ENCODE measurements at places on chromosomes 5 and 9.
A peak's percentile ranks its signal among the peaks of the same experiment; 100 is the strongest.

- DNase-seq, result no peak
These were observed 975.4 kb downstream of the NR2F1-AS1 start for GRCh38 chr5:92605591-92605990.

DNA sequence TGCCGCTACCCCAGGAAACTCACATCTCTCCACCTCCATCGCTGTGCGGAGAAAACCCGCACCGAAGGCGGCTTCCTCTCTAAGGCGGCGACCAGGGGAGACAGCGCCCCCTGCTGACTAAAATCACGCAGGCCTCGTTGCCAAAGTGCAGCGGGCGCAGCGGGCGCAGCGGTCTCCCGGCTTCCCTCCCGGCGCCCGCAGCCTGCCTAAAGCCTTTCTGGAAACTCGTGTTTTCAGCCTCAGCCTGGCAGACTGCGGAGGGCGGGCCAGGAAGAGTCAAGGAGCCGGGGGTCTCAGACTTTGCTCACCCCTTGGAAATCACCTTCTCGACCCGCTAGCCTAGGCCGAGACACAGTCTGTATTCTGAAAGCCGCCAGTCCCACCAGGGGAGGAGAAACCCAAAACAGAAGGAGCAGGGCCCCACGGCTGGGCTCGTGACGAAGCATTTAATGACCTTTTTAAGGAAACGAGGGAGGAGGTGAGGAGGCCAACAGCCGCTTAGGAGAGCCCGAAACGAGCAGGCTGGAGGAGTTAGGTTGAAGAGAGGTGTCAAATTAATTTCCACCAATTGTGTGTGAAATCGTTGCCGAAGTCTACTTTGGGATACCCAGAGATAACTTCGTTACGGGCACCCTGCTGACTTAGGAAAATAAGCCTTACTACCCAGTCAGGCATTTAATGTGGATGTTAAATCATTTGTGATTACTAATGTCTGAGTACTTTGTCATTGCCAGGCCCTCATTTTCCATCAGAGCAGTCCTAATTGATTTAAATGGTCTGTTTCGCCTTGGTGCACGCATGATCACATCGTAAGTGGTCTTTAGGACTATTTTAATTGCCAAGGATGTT lies 7.3 kb upstream of the FOXB2 start:
- peak; percentile 54 for DNase-seq

DNA sequence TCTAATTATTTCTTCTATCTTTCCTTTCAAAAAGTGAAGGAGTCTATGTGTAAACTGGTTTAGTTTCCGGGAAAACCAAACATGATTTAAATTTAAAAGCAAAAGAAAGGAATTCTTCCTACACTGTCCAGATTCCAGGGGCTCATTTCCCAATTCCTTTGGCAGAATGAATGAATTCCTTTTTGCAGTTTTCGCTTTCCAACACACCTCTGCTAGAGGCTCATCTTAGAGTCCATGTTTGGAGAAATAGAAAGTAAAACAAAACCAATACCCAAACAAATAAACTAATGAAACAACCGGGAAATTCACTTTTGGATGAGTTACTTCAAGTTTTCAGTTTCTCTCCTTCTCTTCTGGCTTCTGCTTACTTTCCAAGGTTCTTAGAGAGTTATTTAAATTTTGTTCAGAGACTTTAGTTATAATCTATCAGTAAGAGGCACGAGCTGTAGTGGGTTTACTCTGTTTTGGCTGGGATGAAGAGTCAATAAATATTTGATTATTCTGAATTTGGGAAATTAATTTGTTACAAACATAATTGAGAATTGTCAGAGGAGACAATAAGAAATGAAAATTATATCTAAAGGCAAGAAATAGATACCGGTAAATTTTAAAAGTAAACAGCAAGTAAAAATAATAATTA lies 365.0 kb upstream of the CDH9 start:
- no peak for DNase-seq

DNA sequence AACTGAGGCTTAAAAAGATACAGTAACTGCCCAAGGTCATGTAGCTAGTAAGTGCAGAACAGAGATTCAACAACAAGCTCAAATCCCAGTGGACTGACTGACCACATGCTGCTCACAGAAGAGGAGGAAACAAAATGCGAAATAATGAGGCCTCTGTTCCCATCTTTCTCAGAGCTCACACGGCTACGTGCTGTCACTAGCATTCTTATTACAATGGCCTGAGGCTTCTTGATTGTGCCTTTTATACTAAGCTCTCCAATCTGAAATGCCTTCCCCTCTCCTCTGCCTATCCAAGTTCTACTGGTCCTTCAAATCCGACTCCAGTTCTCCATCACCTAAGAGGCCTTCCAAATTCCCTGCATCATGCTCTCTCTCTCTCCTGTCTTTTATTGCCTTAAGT lies 26.0 kb downstream of the SGTB start:
- no peak for DNase-seq

- no peak for DNase-seq
These were observed 89.8 kb downstream of the CDKN2A start for GRCh38 chr9:21904371-21904770.

- DNase-seq, result no peak
These were observed 10.2 kb upstream of the CDK7 start for GRCh38 chr5:69224520-69224919.

GRCh38 chr9:8338767-8339510 lies 539.4 kb upstream of the DMAC1 start:
- DNase-seq, result no peak

DNA sequence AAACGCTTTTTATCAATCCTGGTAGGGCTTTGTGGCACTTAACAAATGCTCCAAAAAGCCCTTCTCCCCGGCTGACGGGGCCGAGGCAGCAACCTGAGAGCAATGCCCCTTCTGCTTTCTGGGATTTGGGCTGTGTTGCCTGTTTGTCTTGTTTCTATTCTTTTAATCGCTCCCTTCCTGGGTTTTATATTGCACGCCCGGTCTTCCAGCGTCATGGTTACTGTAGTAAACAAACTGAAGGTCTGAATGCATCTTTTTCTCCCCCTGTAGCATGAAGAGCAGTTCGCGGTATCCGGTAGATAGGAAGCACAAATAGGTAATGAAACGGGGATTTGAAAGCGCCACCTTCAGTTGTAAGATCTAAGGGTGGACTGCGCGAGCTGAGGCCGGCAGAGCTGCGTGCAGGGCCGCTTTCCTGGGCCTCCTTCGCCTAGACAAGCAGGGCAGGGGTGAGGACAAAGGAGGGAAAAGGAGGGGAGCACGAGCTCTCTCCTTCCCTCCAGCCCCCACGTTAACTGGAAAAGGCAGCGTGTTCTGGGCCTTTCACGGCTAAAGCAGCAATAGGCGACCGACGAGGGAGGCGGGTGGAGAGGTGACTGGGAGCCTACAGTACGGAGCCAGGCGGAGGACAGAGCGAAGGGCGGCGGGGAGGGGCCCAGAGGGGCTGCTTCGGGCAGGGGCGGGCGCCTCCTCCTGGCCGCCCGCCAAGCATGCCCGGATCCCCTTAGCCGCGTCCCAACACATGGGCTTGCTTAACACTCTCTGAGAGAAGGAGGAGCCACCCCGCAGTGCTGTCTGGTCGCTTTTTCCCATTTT lies 49.3 kb upstream of the ZNF366 start:
- DNase-seq, result peak; percentile 42

DNA sequence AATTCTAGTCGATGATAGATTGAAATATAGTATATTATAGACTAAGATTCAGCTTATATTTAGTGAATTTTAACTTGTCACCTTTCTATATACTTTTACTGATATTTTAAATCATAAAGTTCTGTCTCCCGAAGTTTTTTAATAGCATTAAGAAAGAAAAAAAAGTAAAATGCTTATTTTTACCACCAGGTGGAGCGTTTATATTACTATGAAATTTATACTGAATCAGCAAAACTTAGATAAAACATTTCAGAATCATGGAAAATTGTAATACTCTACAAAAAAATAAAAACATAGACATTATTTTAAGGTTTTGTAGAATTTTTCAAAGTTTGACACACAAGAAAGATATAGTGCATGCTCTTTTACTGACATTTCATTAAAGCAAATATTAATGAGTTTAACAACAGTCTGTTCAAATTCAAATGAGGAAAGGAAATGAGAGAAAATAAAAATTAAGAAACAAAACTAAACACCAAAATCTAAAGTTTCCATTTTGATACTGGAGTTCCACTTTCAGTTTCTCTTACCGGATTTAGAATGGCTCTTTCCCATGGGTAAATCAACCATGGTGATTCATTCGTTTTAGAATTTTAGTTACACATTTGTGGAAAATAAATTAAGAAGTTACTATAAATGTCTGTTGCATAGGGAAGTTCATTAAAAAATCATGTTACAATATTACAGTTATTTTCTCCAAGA lies 1035.3 kb downstream of the CDH12 start:
- no peak for DNase-seq

DNA sequence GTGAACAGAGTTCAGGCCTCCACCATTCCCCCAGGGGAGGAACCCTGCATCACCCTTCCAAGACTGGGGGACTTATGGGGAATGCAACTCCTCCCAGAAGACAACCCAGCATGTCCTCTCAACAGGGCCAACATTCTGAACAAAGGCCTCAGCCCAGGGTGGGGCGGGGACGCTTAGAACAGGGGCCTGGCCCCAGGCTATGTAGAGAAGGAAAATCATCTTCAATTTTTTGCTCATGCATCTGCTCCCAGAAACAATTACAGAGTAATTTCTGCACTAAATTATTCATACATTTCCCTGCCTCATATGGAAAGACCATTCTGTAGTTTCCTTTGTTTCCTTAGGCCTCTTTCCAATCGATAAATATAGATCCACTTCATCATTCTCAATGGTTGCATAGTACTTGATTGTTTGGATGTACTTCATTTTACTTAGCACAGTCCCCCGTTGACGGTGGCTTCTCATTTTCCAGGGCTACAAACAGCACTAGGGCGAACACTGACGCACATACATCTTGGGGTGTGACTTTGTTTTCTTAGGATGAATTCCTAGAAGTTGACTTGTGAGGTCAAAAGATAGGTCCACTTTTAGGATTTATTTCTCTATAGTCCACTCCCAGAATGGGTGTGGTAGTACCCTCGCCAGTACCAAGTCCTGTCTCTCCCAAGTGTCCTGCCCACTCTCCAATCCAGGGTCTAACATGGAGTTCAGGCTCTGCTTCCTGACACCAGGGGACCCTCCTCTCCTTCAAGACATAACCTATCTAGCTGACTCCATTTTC lies 27.2 kb upstream of the SMU1 start:
- DNase-seq, result no peak

DNA sequence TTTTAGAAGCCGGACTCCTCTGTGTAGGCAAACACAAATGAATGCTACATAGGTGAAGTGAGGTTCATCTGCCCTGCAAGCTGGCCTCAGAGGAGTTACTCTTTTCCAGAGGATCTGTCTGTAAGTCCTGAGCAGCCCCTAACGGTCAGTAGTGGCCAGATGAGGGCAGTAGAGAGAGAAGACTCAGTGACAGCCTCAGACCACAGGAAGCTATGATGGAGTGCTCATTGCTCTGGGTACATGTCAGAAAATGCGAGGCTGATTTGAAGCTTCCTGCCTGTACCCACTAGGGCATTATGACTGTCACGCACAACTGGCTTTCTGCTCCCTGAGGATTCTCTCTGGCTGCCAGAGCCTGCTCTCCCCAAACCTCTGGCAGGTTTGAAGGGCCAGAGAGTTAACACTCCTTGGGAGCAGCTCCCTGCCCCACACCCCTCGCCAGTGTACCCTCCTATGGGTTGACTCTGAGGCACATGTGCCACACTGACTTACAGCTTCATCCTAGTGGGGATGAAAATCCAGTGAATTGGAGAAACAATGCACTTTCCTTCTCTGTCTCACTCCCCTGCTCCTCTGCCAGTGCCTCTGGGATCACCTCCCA lies 141.5 kb downstream of the GABRG2 start:
- DNase-seq, result peak; percentile 42

DNA sequence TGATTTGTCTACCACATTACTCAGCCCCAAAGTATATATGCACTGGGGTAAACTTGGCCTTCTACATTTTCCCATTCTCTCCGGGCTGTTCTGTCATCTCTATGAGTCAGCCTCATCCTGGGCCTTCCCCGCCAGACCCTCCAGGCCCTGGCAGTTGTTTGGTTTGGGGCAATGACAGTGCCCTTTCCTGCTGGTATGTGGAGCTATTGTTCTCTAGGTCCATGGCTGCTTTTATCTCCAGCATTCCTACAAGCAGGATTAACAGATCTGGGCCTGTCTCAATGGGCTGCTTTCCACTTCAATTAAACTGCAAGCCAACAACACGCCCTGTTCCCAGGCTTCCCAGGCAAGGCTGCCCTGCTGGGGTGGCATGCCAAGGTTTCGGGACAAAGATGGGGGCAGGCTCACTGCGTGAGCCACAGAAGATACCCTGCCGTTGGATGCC lies 136.4 kb downstream of the SLIT3 start:
- DNase-seq, result no peak

DNA sequence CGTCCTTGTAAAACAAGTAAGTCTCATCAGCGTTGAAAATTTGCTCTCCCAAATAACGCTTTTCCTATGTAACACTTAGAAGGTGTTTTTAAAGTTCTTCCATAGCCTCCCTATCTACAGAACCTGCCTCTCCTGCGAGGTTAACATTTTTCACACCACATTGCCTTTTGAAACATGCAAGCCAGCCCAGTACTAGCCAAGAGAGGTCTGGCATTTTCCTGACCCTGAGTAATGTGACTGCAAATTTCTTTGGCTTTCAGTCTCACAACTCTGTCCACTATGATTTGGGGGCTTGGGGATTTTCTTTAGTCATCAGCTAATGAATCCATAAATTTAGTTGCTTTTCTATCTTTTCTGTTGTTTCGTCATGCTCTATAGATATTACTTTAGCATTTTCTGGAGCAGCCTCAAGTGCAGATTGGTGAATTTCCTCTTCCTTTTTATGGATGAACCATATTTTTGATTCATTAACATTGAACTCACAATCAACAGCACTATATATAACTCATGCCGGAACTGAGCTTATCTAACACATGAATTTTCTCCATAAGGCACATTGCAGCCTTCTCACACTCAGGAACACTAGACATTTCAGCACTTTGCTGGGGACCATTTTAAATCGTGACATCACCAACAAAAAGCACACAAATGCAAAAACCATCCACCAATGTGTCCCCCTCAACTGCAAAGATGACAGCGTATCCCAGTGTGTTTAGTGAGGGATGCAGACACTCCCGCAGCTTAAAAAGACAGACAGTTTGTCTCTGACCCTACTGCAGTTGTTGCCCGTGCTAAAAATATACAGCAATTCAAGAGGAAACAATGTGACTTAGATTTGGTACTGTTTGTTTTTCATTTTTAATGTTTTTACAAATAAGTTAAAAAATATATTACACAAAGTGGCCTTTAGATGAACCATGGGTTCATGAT lies 77.2 kb upstream of the SPATA31C2 start:
- no peak for DNase-seq

DNA sequence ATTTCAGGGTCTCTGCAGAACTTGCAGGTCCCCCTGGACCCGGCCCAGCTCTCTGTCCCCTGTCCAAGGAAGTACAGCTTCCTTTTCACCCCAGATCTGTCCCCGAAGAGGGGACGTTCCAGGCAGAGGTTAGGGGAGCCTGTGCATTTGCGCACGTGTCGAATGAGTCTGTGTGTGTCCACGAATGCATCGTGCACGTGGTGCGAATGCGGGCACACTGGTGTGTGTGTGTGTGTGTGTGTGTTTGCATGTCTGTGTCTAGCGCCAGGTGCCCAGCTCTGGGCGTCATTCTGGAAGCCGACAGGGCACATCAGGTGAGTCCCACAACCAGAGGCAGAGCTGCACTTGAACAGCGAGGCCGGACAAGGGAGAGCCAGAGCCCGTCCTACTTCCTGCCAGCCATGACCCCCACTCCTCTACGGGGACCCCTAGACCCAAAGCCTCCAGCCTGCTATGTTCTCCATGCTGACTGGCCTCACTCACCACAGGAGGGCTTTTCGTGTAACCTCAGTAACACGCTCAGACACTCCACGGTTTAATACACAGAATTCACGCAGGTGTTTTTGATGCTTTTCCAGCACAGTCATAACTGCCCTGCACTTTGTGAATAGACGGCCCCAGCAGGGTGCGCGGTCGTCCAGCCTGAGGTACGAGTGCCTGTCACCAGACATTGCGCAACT lies 41.3 kb upstream of the CACNA1B start:
- DNase-seq, result no peak

Measured in inflammatory macrophage (primary cell).